Psoas muscle (tissue), 8 donors: ENCODE measurements at places on chromosomes 13 and 19.

DNA sequence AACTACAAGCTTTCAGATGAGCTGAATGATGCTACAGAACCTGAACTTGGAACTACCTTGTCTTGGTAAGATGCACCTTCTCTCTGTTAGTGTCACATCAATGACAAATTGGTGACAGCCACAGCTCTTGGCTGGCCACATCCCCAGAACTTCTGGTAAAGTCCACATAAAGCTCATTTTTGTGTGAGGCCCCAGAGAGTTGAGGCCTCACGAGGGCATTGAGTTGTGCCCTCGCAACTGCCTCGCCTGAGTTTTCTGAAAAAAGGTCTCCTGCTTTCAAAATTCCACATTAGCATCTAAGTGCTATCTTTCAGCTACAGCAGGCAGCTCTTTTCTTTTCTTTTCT, 42.6 kb downstream of the MRPL57 start:
- DNase-seq = no peak

DNA sequence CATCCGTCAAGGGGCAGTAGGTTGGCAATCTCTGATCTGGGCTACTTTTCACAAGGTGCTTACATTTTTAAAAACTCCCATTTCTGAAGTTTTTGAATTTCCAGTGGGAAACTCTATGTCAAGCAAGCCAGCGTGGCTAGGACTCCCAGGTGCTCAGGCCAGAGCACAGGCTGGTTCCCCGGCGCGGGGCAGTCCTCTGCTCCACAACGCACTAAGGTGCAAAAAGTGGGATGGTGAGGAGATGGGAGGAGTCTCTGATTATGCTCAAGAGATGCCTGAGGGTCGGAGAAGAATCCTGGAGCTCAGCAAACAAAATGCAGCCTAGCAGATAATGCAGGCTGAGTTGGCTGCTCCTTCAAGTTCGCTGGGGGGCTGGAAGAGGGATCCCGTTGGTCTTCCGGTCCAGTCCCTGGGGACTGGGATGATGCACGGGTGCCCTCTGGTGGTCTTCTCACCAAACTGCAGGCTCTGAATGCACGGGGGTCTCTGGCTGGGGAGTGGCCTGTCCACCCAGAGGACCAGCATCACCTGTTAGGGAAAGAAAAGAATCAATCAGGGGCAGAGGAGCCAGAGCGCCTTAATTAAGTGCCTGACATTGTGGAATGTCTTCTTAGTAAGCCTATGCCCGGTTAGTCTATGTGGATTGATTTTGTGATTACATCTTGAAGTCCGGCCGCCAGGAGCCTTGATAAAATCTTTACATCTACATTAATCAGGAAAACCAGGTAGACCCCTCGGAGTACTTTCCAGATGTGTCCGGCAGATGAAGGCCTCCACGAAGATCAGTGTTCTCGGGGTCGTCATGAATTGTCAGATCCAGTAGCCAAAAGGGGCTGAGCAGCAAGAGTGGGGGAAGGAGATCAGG, 244.4 kb upstream of the MAB21L1 start:
- peak; percentile 39 for DNase-seq

GRCh38 chr13:32044446-32044845, 12.9 kb downstream of the FRY start:
- DNase-seq = no peak

GRCh38 chr13:47859165-47859564, 141.9 kb downstream of the SUCLA2 start:
- no peak for DNase-seq

- peak; percentile 8 for DNase-seq
These were observed 170.8 kb downstream of the KDM4B start for GRCh38 chr19:5139583-5140325.
